GM19239 (cell line): ENCODE measurements at places on chromosomes 2 and 18.

DNA sequence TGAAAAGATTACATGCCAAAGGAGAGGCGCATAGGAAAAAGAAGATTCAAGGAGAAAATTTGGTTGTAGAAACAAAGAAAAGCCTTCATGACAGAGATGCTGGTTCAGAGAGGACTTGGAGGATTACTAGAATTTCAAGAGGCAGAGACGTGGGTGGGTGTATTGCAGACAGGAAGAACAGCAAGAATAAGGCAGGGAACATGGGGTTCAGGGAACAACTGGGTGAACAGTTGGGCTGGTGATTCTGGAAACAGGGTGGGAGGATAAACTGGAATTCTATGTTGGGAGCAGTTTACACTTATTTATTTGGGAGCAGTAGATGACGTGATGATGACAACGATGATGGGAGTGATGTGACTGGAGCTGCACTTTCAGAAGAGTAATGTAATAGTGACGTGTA, 18.4 kb upstream of the GMCL1 start:
- DNase-seq, result no peak

DNA sequence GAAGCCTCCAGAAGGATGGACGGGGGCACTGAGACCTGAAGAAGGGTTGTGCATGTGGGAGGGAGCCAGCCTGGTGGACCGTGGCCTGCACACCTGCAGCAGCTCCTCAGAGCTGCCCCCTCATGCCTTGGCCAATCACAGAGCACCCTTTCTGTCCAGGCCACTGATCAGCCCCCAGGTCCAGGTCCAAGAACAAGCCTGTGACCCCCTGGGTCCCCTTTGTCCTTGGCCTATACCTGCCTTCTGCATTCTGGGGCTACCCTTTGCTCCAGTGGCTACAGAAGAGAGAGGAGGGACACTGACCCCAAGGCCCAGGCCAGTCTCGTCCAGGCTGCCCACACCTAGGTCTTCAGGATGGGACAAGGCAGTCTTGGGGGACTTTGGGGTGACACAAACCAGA, 62.2 kb downstream of the AGAP1 start:
- no peak for DNase-seq

- DNase-seq, result no peak
These were observed 82.9 kb downstream of the CRIM1 start for GRCh38 chr2:36438449-36438977.

GRCh38 chr2:27025281-27025800, 7.4 kb upstream of the TMEM214 start:
- DNase-seq, result no peak

GRCh38 chr2:156430236-156430979, 5.8 kb upstream of the GPD2 start:
- no peak for DNase-seq

DNA sequence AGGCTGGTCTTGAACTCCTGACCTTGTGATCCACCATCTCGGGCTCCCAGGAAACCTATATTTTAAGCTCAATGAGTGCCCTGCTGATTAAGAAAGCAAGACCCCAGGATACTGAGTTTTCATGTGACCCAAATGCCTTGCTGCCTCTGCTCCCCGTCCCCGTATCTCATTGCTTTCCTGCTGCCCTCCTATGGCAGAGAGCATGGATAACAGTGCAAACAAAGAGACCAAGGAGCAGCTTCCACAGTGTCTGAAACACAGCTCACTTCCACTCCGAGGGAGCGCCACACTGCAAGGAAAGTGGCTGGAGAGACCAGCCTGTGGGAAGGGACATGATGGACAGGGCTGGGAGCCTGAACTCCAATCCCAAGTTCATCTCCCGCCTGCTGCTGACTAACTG, 246.8 kb downstream of the TMEM182 start:
- no peak for DNase-seq

DNA sequence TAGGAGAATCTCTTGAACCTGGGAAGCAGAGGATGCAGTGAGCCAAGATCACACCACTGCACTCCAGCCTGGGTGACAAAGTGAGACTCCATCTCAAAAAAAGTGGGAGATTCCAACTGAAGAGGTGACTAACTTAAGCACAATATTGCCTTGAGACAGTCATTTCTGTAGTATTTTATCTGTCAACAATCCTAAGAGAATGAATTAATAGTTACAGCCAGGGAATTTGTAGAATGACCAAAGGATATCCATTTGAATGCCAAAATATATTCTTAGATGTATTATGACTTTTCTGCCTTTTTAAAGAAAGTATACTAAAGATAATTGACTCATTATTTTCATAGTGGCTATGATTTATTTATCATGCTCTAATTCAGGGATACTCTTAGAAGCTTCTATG, 40.7 kb upstream of the CCDC150 start:
- DNase-seq, result no peak

DNA sequence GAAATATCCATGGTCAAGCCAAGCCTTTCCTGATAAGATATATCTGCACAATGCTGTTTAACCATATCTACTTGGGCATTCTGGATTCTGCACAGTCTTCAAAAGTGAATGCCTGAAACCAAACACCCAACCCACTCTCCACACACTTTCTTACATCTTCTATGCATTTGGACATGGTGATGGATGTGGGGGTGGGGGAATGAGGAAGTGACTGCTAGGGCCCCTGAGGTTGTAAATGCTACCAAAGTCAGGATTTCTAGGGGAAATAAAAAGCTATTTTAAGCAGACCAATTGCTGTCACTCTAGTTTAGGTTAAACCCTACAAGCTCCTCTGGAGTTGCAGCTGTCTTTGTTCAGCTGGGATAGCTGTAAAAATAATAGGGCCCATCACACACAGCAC, 26.7 kb upstream of the TGFA start:
- no peak for DNase-seq

DNA sequence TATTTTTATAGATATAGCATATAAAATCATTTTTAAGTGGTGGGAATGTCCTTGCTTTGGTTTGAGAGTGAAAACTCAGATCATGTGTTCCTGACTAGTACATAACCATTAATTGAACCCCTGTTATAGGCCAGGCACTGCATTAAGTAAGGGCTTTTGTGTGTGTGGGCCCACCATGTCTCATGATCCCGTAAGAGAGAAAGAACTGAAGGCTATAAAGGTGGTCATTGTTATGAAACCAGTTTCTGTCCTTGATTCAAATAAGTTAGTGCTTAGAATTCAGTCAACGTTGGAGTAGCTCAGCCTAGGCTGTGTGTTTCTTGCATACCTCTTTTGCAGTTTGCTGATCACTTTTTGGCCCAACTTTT, 91.5 kb downstream of the LIMS1 start:
- DNase-seq, result no peak
